ENCODE measurements at places on chromosomes 2 and 18.

GRCh38 chr18:22032392-22032961, 136.9 kb upstream of the GATA6 start:
- DNase-seq = no peak

GRCh38 chr2:31251018-31251417, 17.1 kb downstream of the EHD3 start:
- no peak for DNase-seq

- no peak for DNase-seq
Measured at GRCh38 chr2:152420936-152421335, 86.0 kb downstream of the FMNL2 start.

- no peak for DNase-seq
Measured at GRCh38 chr2:232925153-232925820, 55.2 kb downstream of the SNORC start.

- no peak for DNase-seq
Measured at GRCh38 chr2:161569401-161569800, 54.8 kb upstream of the SLC4A10 start.

DNA sequence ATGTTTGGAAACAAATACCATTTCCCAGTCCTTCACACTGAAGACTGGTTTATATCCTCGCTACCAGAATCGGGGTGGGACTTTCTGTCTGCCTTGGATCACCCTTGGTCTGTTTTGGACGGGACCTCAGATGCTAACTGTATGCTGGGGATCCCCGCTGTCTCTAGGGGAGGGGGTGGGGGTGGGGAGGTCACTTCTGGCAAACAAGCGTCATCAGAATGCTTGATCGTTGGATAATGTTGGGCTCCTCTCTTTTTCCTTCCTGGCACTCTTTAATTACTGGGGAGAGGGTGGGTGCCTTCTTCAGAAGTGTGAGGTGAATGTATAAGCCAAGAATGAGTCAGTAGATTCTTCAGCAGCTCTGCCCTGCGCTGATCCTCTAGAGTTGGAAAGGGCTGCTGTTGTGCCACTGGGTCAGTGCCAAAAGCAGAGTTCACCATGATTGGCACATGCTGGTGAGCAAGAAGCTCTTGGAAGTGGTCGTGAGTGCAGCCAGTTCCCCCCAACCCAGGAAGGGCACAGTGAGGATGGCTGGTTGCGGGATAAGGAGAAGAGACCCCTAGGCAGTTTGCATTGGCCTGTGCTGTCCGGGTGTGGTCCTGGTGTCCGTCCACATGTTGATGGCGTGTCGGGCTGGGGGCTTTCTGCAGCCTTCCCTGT, 32.2 kb downstream of the DGKD start:
- DNase-seq = no peak

All from CD4-positive, alpha-beta T cell treated with Interleukin-10 for 1 hour (primary cell).